IMR-90 (cell line): ENCODE measurements at places on chromosomes 7 and 10. TPM values are rescaled to one million over a fixed set of nuclear protein-coding genes. Genes with fewer than 3 reads are reported as not detected.

ALOX5 gene
- polyA plus RNA-seq = not detected in 2 replicates

- no peak for DNase-seq
Measured at GRCh38 chr7:94055963-94056362, 51.8 kb upstream of the BET1 start.

CRHR2 gene
- polyA plus RNA-seq = not detected in 2 replicates

DNA sequence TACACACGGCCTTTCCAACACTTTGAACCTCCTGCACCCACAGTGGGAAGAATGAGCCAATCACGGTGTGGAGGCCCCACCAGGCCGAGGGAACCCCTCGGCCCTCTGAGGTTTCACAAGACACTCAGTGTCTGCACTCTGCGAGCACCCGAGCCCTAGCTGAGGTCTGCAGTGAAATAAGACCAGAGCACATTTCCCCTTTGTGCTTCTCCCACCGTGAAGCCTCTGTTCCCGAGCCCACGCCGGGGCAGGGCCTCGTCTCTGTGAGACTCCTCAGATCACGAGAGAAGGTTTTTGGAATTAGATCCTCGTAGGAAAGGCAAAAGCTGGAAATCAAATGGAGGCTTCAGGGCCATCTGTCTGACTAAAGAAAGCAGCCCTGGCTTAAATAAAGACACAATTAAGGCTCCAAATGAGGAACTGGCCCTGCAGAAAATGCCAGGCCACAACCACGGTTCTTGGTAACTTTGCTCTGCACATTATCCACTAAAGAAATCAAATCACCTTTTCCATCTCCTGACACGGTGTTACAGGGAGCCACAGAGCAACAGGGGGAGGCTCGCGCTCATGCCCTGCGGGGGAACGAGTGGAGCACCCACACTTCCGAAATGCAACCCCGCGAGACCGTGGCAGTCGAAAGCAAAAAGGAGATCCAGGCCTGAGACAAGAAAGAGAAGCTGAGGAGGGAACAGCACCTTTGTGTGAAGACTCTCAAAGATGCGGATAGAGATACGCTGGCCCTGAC, 43.7 kb downstream of the FAM53B start:
- DNase-seq = no peak

SPDYE6 gene
- polyA plus RNA-seq = not detected in 2 replicates

DNA sequence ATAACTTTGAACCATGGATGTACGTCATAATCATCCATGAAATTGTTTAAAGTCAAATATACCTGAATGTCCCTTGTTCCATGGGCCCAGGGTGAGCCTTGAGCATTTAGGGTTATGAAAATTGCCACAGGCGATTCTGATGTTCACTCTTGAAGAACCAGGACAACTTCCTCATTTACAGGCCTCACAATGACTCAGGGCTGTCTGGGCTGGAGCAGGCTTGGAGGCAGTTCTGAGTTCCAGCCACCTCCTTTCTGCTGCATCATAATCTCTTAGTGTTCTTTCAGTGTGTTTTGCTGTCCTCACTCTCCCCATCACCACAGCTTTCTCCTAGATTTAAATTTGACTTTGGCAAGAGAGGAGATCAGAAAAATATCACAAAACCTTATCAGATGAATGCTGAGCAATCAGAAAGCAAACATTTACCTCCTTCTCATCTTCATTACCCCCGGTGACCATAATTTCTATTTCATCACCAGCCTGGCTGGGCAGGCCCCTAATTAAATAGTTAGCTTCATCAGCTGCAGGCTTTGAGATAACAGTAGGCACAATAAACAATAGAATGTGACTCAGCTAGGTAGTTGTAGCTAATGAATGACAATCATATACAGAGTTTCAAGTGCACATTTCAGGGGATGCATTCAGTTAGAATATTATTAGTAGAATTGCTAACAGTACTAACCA, 571.0 kb downstream of the SH2D4B start:
- DNase-seq = peak; percentile 3

GRCh38 chr10:69810097-69810496, 8.4 kb downstream of the COL13A1 start:
- no peak for DNase-seq

GJD4 gene
- polyA plus RNA-seq = 0.06 TPM in 1 of 2 replicates, not detected in the other

DNA sequence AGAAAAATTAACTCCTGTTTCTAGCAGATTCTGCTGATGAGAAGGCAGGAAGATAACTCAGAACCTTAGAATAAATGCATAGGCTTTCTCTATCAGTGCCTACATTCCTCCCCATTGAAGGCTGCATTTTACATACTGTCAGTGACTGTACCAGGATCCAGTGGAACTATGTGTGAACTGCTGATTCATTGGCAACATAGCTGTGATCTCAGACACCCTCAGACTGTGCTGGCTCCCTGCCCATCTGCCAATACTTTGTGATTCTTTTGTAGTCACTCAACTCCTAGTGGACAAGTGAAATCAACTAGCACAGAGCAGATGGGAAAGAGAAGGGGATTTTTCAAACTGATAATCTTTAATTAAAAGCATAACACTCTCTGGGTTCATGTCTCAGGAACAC, 375.8 kb downstream of the MDFIC start:
- DNase-seq = peak; percentile 64

NEUROG3 gene
- not detected in 2 replicates for polyA plus RNA-seq

- DNase-seq = no peak
Measured at GRCh38 chr10:71643904-71644303, 75.7 kb downstream of the C10orf105 start.

DNA sequence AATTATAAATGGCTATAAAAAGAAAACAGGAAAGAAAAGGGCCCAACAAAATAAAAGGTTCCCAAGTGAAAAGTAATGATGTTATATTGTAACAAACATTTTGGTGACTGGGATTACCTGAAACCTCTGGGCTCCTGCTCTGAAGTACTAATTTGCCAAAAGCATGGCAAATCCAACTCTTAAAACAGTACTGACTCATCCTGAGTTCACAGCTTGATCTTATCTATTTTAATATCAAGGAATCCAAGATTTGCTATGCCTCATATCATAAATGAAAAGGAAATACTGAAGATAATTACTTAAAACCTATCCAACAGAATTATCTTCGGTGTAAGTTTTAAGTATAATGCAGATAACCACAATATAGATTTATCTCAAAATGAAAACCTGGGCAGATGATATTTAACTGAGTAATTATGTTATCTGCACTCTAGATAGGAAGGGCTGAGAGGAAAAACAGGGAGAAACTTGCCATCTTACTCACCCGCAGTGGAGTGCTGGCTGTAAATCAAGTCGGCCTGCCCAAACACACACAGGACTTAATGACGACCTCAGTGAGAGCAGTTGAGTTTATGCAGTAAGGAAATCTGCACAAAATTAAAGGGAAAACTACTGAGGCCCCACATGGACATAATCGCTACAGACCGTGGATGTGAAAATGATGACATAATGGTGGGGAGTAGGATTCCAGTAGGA, 48.4 kb downstream of the MPP7 start:
- DNase-seq = peak; percentile 54

DNA sequence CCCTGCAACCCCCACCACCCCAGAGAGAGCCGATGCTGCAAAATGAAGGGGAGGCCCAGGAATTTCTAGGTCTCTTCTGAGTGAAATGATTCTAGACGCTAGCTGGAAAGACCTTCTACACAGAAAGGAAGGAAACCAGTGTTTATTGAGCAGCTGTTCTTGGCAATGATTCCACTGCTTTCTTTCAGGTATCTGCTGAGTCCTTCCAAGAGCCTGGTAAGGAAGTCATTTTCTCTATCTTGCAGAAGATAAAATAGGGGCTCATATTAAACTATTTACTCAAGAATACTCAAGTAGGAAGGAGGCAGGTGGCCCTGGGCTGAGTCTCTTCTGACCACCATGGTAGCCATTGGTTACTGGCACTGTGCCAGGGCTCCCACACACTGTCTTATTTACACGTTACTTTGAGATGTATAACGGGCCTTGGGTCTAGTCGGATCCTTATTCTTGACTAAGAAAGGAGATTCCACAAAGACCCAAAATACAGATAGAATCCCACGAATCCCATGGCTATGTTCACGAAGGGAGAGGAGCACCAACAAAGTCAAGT, 112.1 kb downstream of the GALNT11 start:
- DNase-seq = peak; percentile 10

DNA sequence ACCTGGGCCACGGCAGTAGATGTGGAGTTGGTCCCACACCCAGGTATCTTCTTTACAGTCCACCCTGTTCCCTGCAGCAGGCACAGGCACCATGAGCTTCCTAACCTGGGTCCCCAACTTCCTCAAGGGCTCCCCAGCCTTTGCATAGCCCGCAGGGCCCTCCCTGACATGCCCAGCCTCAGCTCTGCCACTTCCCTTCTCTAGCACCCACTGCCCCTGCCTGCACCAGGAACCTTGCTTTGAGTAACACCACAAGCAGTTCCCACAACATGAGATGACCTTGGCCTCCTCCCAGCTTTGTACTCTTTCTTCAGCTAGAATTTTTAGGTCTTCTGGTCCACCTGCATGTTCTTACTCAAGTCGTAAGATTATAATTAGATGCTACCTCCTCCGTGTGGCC, 92.2 kb upstream of the ZPBP start:
- DNase-seq = no peak

DNA sequence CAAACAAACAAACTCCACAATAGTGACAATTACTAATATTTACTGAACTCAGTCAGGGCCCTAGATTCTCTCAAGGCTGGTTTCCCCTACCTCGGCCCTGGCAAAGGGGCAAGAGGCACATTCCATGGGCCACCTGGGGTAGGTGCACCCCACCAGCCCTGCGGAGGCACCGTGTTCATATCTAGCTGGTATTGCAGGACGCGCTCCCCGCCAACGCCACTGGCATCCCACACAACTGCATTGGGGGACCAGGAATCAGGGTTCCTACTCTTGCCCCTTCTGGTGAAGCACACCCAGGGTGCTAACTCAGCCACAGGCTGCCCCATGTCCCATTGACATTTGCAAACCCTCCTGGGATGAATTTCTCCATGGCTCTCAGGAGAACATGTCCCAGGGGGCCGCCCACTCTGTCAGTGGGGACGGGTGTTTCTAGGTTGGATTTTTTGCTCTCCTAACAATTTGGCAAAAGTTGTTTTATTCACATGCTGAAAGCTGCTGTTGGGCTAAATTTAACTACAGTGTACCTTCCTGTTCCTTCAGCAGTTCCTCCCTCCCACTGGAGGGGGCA, 76.7 kb downstream of the ZRANB1 start:
- no peak for DNase-seq

GRCh38 chr7:130921391-130922180, 187.6 kb upstream of the KLF14 start:
- DNase-seq = peak; percentile 85

GOLGA7B gene
- not detected in 2 replicates for polyA plus RNA-seq

- DNase-seq = no peak
Measured at GRCh38 chr10:71211053-71211452, 1.3 kb upstream of the UNC5B start.

EFCAB10 gene
- not detected in 2 replicates for polyA plus RNA-seq

GRCh38 chr10:100882671-100883311, 30.0 kb upstream of the SLF2 start:
- DNase-seq = peak; percentile 87
